Neuronal stem cell (in vitro differentiated cells): ENCODE measurements at places on chromosomes 1 and 21.
A peak's percentile ranks its signal among the peaks of the same experiment; 100 is the strongest.

GRCh38 chr1:151838222-151839081 lies 1.2 kb downstream of the C2CD4D start:
- no peaks in the 10 kb centered on the region for H3K36me3 ChIP-seq
- peaks cover 8% of the 10 kb centered on the region for H3K4me1 ChIP-seq
- no peak for DNase-seq
- peak overlapping the region; percentile 27 for H3K4me3 ChIP-seq
- peaks cover 22% of the 10 kb centered on the region for H3K27me3 ChIP-seq
- no peak overlapping the region for H3K27ac ChIP-seq

GRCh38 chr1:199087144-199087543 lies 448.3 kb downstream of the PTPRC start:
- no peaks in the 10 kb centered on the region for H3K4me1 ChIP-seq
- DNase-seq = no peak
- no peaks in the 10 kb centered on the region for H3K27me3 ChIP-seq
- H3K4me3 ChIP-seq = no peak overlapping the region

- H3K4me3 ChIP-seq = no peak overlapping the region
- peaks cover 98% of the 10 kb centered on the region for H3K36me3 ChIP-seq
- H3K27me3 ChIP-seq = no peaks in the 10 kb centered on the region
- no peaks in the 10 kb centered on the region for H3K4me1 ChIP-seq
- H3K27ac ChIP-seq = no peak overlapping the region
- no peak for DNase-seq
These were observed 50.7 kb downstream of the MACF1 start for GRCh38 chr1:39255222-39255621.

DNA sequence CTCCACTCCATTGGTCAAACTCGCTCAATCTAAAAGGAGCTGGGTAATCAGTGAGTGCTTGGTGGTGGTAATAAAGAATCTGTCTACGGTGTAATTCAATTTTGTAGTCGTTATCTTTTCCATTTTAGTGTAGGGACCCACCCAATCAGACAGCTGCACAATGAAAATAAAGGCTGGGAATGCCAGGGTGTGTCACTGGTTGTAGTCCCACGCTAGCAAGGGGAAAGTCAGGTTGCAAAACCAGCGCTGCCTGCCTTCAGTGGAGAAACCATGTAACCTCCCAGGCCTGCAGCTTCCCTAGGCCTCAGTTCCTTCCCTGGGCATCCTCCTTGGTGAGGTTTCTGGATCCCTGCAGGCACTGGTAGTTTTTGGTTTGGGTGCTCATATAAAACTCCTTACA lies 49.4 kb upstream of the PPP2R5A start:
- H3K4me1 ChIP-seq = peaks cover 4% of the 10 kb centered on the region
- no peaks in the 10 kb centered on the region for H3K27me3 ChIP-seq
- H3K4me3 ChIP-seq = no peak overlapping the region
- no peak overlapping the region for H3K27ac ChIP-seq
- H3K36me3 ChIP-seq = no peaks in the 10 kb centered on the region
- DNase-seq = no peak

- H3K36me3 ChIP-seq = no peaks in the 10 kb centered on the region
- H3K27ac ChIP-seq = no peak overlapping the region
- H3K27me3 ChIP-seq = no peaks in the 10 kb centered on the region
- no peak overlapping the region for H3K4me3 ChIP-seq
- H3K4me1 ChIP-seq = no peaks in the 10 kb centered on the region
These were observed 6.7 kb upstream of the CTSS start for GRCh38 chr1:150772326-150772725.

DNA sequence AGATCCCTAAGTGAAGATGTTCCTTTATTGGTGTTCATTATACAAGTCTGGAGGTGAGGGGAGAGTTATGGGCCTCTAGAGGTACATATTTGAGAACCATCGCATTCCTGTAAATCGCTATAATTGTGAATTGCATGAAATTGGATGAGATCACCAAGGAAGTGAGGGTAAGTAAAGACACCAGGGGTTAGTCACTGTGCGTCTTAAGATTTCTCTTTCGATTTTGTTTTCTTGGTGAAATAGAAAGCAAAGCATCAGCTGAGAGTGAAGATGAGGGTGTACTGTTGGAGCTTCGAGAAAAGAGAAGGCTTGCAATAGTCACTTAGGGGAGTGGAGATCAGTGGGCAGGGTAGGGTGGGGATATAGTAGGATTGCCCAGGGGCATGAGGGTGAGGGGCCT lies 82.1 kb downstream of the RAVER2 start:
- no peak overlapping the region for H3K27ac ChIP-seq
- peaks cover 5% of the 10 kb centered on the region for H3K4me1 ChIP-seq
- peaks cover 22% of the 10 kb centered on the region for H3K36me3 ChIP-seq
- no peak for DNase-seq
- H3K27me3 ChIP-seq = peaks cover 2% of the 10 kb centered on the region

DNA sequence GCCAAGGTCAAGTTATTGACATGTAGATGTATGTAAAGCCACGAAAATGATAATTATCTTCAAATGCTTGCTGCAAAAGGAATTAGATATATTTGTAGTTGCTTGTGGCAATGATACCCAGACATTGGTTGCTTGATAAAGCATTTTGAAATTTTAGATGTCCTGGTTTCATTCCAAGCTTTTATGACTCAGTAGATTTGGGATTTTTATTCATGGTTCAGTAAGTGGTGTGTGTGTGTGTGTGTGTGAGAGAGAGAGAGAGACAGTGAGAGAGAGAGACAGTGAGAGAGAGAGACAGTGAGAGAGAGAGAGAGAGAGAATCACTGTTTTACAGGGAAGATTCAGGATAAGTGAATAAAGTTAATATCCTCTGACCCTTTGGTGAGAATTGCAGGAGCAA lies 498.2 kb upstream of the C1orf87 start:
- H3K27ac ChIP-seq = no peak overlapping the region
- no peak overlapping the region for H3K4me3 ChIP-seq
- no peak for DNase-seq
- H3K4me1 ChIP-seq = peaks cover 2% of the 10 kb centered on the region
- no peaks in the 10 kb centered on the region for H3K27me3 ChIP-seq

- no peak overlapping the region for H3K4me3 ChIP-seq
- DNase-seq = no peak
- H3K4me1 ChIP-seq = no peaks in the 10 kb centered on the region
- no peaks in the 10 kb centered on the region for H3K27me3 ChIP-seq
These were observed 65.9 kb upstream of the ATP5PO start for GRCh38 chr21:33981391-33982101.

- H3K4me3 ChIP-seq = peak within 1 kb of the TSS; percentile 5
- DNase-seq = no peak
- peaks cover 4% of the 10 kb centered on the region for H3K4me1 ChIP-seq
These were observed at the start of gene EPHA10 for GRCh38 chr1:37764888-37765441. TSS of gene EPHA10 (minus strand) at chr1:37765120. CDS start at chr1:37765066, 54 bp downstream.

DNA sequence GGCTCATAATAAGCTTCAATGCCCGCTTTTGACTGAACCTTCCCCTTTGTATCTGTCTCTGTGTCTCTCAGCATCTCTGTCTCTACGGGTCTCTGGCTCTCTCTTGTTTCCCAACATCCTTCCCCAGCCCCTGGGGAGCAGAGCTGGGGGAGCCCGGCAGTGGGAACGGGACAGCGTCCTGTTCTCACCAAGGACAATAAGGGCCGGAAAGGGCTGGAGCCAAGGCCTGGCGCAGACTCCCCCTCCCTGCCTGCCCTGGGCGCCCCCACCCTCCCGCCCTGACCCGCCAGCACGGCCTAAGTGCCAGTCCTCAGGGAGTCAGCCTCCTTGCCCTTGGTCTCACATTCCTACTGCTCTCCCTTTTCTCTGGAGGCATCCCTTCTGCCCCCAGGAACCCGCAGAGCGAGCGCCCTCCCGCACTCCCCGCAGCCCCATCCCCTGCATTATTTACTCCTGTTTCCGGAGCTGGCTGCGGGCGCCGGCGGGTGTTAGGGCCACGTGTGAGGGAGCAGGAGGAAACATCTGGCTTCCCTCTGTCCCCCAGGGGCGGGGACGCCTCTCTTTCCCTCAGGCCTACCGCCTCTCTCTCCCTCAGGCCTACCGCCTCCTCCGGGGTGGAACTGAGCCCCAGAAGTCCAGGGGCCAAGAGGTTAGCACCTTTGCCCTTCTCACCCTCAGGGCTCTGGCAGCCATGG lies 6.5 kb downstream of the KRTCAP2 start:
- peaks cover 5% of the 10 kb centered on the region for H3K27me3 ChIP-seq
- peak overlapping the region; percentile 88 for H3K27ac ChIP-seq
- DNase-seq = peak; percentile 62
- H3K36me3 ChIP-seq = peaks cover 30% of the 10 kb centered on the region
- H3K4me3 ChIP-seq = no peak overlapping the region
- H3K4me1 ChIP-seq = peaks cover 17% of the 10 kb centered on the region

DNA sequence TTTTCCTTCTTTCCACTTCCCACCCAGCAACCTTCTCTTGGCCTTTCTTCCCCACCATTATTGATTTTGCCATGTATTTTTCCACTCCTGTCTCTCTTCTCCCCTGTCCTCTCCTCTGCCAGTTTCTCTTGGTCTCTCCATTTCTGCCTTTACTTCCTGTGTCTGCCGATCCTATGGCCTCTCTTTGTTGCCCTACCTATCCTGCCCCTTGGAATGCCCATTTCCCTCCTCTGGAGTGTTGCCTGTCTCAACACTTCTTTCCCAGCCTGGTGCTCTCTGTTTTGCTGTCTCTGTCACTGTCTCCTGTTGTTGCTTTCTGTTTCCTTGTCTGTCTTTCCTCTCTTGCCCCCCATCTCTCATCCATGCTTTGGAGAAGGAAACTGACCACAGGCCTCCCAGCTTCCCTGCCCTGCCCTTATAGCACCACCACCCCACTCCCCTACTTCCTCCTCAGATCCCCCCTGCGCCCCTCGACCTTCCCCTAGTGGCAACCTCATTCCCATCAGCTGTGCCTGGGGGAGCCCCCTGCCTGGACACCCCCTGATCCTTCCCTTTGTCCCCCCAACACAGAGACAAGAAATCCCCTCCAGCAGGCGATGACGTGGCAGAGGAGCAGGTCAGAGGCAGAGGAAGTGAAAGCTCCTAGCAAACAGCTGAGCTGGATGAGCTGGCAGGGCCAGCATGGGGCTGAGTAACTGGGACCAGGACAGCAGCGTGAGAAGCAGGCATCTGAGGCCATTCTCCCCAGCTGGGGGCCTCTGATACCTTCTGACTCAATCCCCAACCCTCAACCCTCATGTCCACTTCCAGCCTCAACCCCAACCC lies 6.6 kb upstream of the ETV3L start:
- no peak for DNase-seq
- H3K4me1 ChIP-seq = peaks cover 10% of the 10 kb centered on the region
- peaks cover 78% of the 10 kb centered on the region for H3K27me3 ChIP-seq
- no peaks in the 10 kb centered on the region for H3K36me3 ChIP-seq
- H3K27ac ChIP-seq = no peak overlapping the region

DNA sequence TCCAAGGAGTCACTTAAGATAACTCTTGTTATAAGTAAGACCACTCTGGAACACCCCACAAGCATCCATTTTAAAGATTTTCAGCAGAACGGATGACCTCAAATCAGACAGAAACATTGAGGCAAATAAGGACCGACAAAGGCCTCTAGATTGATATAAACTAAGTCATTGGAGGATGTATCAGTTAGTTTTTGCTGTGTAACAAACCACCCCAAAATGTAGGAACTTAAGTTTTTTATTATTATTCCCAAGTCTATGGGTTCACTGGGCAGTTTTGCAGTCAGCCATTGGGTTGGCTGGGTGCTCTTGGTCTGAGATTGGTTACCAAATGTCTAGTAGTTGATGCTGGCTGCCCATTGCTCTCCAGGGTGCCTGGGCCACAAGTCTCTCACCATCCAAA lies 311.8 kb downstream of the SIPA1L2 start:
- no peak for DNase-seq
- no peak overlapping the region for H3K27ac ChIP-seq
- no peaks in the 10 kb centered on the region for H3K36me3 ChIP-seq
- H3K4me1 ChIP-seq = peaks cover 8% of the 10 kb centered on the region
- no peaks in the 10 kb centered on the region for H3K27me3 ChIP-seq
- H3K4me3 ChIP-seq = no peak overlapping the region

DNA sequence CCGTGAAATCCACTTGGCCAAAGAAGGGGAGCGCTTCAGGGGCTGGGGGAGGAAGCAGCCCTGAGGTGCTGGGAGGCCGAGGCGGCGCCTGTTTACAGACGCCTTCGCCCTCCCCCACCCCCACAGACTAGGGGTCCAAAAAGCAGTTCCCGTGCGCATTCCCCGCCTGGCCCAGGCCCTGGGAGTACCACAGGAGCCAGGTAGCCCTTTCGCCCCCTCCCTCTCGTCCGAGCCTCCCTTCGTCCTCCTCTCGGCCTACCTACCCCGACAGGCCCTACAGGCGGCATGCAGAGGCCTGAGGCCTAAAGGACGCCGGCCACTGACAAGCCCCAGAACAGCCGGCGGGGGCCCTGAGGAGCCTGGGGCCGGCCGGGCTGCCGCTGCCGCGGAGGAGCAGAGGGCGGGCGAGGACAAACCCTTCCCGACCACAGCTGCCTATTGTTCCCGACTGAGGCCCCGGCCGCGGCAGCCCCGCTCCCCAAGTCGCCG lies 522 bp downstream of the RC3H1 start:
- DNase-seq = peak; percentile 56
- H3K27ac ChIP-seq = peak overlapping the region; percentile 81
- H3K4me3 ChIP-seq = peak overlapping the region; percentile 99
- no peaks in the 10 kb centered on the region for H3K27me3 ChIP-seq
- peaks cover 19% of the 10 kb centered on the region for H3K4me1 ChIP-seq
- no peaks in the 10 kb centered on the region for H3K36me3 ChIP-seq

DNA sequence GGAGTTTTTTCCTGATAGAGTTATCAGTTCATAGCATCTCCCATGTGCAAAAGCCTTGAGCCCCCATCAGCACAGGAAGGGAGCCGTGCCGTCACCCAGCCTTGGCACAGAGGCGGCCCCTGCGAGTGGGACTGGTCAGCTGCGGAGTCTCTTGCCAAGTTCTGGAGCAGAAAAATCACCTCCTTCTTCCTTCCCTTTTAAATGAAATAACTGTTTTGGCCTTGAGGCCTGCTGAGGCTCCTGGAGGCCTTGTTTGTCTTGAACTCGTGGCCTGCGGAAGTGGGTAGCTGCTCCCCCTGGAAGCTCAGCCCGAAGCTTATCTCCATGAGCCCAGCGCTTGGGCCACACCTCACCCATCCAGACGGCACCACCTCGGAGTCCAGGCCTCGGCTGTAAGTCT lies 145.7 kb upstream of the TMEM51 start:
- H3K27me3 ChIP-seq = no peaks in the 10 kb centered on the region
- no peaks in the 10 kb centered on the region for H3K4me1 ChIP-seq
- no peak for DNase-seq
- H3K36me3 ChIP-seq = peaks cover 2% of the 10 kb centered on the region
- H3K27ac ChIP-seq = no peak overlapping the region
- no peak overlapping the region for H3K4me3 ChIP-seq

- no peaks in the 10 kb centered on the region for H3K36me3 ChIP-seq
- no peak overlapping the region for H3K4me3 ChIP-seq
- peaks cover 19% of the 10 kb centered on the region for H3K4me1 ChIP-seq
- DNase-seq = no peak
These were observed 144.8 kb downstream of the NR5A2 start for GRCh38 chr1:200172311-200172710.
